ENCODE measurements at places on chromosomes 5 and 9.

DNA sequence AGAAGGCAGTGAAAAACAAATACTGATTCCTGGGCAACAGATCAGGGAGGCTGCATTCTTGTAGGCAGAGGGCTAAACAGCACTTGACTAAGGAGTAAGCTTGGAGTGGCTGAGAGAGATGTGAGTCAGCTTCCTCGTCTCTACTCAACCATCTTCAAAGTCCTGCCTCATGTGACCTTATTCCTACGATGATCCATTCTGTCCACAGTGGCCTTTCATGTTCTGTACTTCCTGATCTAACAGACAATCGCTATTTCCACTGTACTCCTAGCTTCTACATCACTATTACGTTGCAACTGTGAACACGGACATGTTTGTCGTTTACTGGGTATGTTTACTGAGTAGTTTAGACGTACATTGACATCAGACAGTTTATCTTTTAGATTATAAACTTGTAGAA, 365.4 kb downstream of the ARL15 start:
- DNase-seq: no peak

GRCh38 chr5:125421006-125421405, 674.6 kb upstream of the ZNF608 start:
- no peak for DNase-seq

- no peak for DNase-seq
Measured at GRCh38 chr9:121171236-121171635, 30.4 kb downstream of the RAB14 start.

GRCh38 chr5:36878392-36879082, 2.0 kb downstream of the NIPBL start:
- peak; percentile 50 for DNase-seq

- peak; percentile 60 for DNase-seq
Measured at GRCh38 chr9:19493174-19493811, 84.5 kb downstream of the ACER2 start.

GRCh38 chr9:94112716-94113465, 28.6 kb downstream of the PTPDC1 start:
- DNase-seq: no peak

GRCh38 chr9:130825351-130825651, 9.8 kb upstream of the ABL1 start:
- no peak for DNase-seq

GRCh38 chr5:92050970-92051369, 667.9 kb upstream of the ARRDC3 start:
- no peak for DNase-seq

DNA sequence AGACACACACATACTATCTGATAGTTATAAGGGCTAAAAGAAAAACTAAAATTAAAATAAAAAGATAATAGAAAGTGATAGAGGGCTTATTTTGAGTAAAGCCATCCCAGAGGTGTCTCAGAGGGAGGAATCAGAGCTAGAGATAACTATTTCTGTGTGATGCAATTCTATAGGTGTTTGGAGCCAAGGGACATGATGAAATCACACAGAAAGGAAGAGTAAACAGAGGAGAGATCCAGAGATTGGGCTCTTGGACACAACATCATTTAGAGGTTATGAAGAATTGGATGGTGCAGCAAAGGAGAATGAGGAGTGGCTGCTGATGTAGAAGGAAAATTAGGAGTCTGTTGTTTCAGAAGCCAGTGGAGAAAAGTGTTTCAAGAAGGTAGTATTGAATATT, 393.5 kb downstream of the DIRAS2 start:
- no peak for DNase-seq

DNA sequence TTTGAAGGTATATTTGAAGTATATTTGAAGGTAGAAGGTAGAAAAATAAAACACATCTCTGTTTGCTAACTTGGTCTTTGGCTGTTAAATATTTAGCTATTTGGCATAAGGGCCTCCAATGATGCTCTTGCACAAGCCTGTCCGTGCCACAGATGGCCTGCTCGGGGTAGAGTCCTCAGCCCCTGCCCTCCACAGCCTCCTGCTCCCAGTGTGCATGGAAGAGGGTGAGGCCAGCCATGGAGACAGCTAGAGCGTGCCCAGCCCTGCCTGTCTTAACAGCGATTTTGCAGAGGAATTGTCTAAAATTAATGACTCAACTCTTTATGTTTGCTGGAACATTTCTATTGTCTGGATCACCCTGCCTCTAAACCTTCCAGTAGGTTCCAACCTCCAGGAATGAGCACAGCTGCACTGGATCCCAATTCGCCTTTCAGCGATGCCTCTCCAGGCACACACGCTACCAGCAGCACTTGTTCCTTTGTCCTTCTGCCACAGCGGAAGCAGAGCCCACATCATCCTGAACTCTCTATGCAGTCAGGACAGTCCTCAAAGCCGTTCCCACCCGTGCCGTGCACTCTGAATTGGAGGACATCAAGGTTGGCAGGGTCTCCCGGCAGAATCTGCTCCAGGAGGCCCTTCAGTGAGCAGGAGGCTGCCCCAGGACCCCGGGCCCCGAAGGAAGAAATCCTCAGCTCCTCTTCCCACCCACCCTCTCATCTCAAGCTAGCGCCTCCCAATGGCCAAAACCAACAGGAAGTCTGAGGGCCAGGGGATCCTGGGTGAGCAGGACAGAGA, 254.0 kb upstream of the IRX1 start:
- DNase-seq: no peak

DNA sequence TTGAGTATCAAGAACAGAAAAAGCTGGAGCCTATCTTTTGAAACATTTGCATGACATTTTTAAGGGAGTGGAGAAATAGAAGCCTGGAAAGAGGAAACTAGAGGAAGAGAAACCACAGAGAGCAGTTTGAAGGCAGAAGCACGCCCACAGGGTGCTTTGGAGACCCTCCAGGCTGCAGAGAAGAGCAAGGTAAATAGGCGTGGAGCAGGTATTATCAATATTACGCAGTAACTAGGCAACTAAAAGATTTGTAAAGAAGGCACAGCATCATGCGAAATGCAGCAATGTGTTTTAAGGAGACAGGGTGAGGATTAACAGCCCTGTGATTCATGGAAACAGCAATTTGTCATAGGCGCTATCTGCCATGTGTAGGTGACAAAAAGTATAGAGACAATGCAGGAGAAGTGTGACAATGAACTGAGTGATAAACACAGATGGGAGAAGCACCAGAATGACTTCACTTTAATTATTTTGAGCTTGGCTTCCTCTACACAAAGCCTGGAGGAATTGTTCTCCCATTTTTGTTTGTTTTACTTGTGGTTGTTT, 281.2 kb downstream of the BRINP1 start:
- DNase-seq: no peak

DNA sequence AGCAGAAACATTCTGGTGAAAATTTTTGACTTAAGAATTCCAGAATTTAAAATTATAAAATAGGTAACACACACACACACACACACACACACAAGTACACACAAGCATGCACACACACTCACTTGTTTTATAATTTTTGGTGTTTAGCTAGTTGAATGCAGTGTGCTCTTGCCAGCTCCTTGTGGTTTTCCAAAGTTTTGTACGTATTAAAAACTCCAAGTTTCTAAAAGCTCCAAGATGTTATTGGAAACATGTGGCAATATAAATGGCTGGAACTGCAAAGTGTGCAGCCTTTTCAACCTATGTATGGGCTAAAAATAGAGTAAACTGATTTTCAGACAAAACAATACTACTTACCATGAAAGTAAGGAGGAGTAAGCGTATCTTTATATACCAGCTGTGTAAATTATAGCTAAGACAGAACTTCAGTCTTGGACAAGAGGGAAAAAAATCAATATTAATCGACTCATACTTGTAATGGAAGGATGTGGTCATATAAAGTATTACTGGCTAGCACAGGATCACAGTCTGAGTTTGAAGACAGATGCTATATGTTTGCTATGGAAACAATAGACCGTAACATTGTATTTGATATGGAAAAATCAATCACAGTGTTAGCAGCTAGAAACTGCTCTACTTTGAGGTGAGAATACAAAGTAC, 727.1 kb upstream of the GRAMD2B start:
- no peak for DNase-seq

GRCh38 chr5:38447786-38448185, 108.7 kb downstream of the LIFR start:
- DNase-seq: peak; percentile 60

- DNase-seq: no peak
Measured at GRCh38 chr5:132114150-132115121, 40.8 kb downstream of the CSF2 start.

GRCh38 chr9:137229903-137230704, 597 bp upstream of the SLC34A3 start:
- DNase-seq: no peak

- no peak for DNase-seq
Measured at GRCh38 chr9:14148501-14149103, 165.3 kb downstream of the NFIB start.

DNA sequence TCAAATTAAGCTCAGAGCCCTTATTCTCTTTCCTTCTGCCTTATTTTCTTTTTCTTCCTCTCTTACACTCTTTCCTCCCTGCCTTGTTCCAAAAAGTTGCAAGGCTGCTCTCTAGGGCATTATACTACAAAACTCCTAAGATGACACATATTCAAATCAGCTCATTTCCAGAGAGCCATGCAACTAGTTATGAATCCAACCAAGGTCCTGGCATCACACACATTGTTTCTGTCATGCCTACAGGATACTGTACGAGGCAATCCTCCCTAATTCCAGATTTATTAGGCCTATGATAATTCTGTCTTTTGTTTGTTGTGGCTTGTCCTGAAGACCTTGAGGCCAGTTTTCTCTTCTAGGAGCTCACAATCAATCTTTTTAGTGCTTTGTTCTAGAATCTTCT, 87.0 kb upstream of the TBCA start:
- no peak for DNase-seq

DNA sequence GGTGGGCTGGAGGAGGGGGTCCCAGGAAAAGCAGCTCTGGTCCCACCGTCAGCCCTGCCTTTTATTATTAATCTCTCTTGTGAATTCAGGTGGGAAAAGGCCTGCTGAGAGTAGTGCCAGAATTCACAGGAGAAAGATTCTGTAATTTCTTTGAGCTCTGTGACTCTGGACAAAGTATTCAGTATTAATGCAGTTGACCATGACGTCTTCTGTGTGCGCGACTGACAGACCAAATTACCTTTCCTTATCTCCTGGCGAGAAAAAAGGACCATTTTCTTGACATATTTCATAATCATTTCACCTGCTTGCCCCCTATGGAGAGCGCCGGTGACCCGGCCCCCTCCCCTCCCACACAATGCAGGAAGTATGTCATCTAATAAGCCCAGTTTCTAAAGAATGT, 26.8 kb upstream of the GRHPR start:
- no peak for DNase-seq

- DNase-seq: peak; percentile 85
Measured at GRCh38 chr5:141508798-141509611, 20.1 kb downstream of the PCDHGC5 start.

DNA sequence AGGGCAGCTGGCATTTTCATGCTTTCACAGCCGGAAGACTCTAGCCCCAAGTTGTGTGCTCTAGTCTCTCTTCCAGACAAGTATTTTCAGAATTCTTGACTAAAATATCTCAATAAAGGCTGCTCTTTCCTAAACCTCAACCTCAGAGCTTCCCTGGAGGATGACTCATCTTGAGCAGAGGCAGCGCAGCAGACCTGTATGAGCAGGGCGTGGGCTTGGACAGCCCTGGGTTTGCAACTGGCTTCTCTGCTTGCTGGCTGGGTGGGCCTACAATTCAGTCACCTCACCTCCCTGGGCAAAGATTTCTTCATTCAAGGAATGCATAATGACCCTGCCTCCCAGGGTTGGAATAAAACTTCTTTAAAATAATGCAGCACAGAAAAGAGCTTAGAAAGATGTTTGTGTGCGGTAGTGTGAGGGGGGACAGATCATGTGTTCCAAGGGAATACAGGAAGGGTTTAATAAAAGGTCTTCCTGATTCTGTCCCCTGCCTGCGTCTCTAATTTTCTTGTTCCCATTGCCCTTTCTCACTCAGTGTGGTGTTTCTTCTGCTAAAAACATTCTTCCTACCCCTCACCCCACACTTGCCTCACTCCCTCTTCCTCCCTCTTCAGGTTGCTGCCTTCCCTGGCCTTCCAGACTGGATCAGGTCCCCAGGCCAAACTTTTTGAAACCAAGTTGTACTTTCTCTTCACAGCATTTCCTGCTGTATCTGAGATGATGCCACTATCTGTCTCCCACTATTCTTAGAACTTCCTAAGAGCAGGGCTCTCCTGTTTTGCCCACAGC, 39.4 kb upstream of the MAP1B start:
- DNase-seq: no peak

GRCh38 chr9:16289639-16290038, 580.8 kb downstream of the BNC2 start:
- DNase-seq: no peak

DNA sequence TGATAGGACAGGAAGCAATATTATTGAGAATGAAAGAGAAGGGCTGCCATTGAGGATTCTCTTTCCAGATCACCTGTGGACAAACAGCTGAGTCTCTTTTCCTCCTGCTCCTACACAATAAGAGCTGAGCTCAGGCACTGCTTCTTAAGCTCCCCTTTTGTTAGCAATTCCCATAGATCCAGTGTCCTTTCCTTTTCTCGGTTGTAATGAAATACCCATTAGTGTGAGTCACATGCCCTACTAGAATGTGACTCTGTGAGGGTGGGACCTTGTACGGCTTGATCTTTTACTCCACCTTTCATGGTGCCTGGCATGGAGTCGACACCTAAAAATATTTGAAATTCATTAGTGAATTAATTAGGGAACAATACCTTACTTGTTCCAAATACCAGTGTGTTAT, 269.2 kb downstream of the NR3C1 start:
- DNase-seq: no peak

DNA sequence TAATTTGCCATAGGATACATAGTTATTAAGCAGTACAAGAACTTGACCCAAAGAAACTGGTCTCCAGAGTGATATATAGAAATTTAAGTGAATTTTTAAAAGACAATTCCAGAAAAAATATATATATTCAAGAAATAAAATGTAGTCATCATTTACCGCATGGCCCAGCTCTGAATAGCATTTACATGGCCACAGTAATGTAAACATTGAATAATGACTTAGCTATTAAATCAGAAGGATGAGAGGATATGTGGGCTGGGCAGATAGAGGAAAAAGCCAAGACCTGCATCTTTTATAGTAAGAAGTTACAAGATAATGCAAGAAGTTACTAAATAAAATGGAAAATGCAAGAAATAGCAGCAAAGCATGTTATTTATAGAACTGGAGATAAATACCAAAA, 405.2 kb upstream of the WWC1 start:
- DNase-seq: no peak

DNA sequence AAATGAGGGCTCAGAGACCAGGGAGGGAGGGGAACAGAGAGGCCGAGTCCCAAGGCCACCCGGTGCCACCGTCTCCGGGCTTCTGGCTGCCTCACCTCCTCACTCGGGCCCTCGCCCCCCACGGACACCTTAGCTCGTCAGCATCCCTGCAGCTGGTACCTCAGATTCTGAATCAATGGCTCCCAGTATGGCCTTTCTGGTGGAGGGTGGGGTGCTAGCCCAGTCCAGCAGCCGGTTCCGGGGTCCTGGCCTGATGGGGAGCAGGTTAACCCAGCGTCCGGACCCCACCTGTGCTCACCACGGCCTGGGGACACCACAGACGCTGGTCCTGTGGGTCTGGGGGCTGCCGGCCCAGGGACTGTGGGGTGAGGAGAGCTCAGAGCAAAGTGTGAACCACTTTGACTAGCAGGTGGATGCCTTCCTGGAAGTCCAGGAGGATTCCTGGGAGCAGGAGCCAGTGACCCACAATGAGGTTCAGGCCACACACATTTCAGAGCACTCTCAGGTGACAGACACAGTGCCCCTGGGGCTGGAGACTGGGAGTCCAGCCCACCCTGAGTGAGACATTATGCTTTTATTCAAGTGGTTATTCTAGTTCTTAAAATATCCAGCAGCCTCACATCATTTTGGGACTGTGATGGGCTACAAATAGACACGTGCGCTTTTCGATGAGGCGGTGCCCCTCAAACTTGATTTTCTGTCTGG, 53.3 kb downstream of the AHRR start:
- no peak for DNase-seq
